ENCODE measurements at places on chromosomes 11 and 22. TPM values are rescaled to one million over a fixed set of nuclear protein-coding genes. Genes with fewer than 3 reads are reported as not detected.
A peak's percentile ranks its signal among the peaks of the same experiment; 100 is the strongest.

Gene OSM
- not detected for total RNA-seq

Gene FAM111B
- total RNA-seq, result not detected

Gene HSPB2
- total RNA-seq, result not detected

Gene TEX12
- total RNA-seq, result not detected

Gene OR52E8
- total RNA-seq, result not detected

Gene KDM4E
- not detected for total RNA-seq

Gene NRGN
- total RNA-seq, result 5.3 TPM

Gene SVIP
- total RNA-seq, result 6.1 TPM

DNA sequence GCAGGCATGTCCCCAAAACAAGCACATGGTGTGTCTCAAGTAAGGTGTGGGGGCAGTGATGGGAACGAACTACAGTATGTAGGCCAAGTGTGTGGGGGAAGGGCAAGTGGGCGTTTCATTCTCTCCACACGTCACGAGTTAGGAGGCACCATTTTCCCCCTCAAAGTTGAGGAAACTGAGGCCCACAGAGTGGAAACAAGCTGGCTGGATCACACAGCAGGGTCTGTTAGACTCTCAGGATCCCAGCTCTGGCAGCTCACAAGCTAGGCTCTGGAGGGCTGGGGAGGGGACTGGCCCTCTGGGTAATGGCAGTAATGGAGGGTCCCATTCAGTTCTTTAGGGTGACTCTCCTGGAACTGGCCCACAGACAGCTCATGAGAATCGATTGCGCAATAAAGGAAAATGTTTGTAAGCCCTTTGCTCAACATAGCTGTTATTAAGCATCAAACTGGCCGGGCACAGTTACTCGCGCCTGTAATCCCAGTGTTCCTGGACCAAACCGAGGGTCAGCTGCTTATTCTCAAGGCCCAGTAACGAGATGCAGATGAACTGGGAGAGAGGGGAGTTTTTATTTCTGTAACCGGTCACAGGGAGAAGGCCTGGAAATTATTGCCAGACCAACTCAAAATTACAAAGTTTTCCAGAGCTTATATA, 24.1 kb upstream of the TUB start:
- no peak overlapping the region for H3K27ac ChIP-seq
- H3K4me3 ChIP-seq, result no peak overlapping the region
- H3K36me3 ChIP-seq, result no peaks in the 10 kb centered on the region
- H3K27me3 ChIP-seq, result no peaks in the 10 kb centered on the region
- no peaks in the 10 kb centered on the region for H3K4me1 ChIP-seq

DNA sequence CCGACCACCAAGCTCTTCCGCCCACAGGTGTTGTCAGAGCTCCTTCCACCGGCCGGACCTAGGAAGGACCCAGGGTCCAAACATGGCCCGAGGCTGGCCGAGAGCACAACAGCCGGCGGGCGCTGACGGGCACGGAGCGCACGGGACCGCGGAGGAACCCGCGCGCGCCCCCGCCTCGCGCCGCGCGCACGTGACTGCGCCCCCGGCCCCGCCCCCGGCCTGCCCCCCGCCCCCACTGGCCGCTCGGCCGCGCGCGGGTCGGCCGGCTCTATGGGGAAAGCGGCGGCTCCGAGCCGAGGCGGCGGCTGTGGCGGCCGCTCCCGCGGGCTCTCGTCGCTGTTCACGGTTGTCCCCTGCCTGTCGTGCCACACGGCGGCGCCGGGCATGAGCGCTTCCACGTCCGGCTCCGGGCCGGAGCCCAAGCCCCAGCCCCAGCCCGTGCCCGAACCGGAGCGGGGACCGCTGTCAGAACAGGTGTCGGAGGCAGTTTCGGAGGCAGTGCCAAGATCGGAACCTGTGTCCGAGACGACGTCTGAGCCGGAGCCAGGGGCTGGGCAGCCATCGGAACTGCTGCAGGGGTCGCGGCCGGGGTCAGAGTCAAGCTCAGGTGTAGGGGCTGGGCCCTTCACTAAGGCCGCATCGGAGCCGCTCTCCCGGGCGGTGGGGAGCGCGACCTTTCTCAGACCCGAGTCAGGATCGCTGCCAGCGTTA, at the start of gene OSBP2:
Gene OSBP2, plus strand, starts transcription at position 235 of the 711 bp plus-strand sequence. Its CDS starts 36 bp downstream, at position 271.
- H3K4me3 ChIP-seq, result peak within 1 kb of the TSS; percentile 74
- H3K27me3 ChIP-seq, result no peaks in the 10 kb centered on the region
- H3K36me3 ChIP-seq, result no peaks in the 10 kb centered on the region
- peaks cover 8% of the 10 kb centered on the region for H3K4me1 ChIP-seq
- no peak within 1 kb of the TSS for H3K27ac ChIP-seq

- H3K36me3 ChIP-seq, result no peaks in the 10 kb centered on the region
- no peak overlapping the region for H3K27ac ChIP-seq
- H3K27me3 ChIP-seq, result no peaks in the 10 kb centered on the region
- H3K4me1 ChIP-seq, result no peaks in the 10 kb centered on the region
These were observed 3.9 kb upstream of the CDC42EP2 start for GRCh38 chr11:65310736-65311135.

- H3K27ac ChIP-seq, result no peak overlapping the region
- H3K36me3 ChIP-seq, result no peaks in the 10 kb centered on the region
- DNase-seq, result no peak
- no peaks in the 10 kb centered on the region for H3K4me1 ChIP-seq
These were observed 3.0 kb downstream of the SLC22A6 start for GRCh38 chr11:62981743-62982142.

GRCh38 chr11:36601155-36601554, 3.1 kb upstream of the RAG2 start:
- H3K36me3 ChIP-seq, result no peaks in the 10 kb centered on the region
- H3K4me1 ChIP-seq, result no peaks in the 10 kb centered on the region
- no peak overlapping the region for H3K27ac ChIP-seq
- no peak for DNase-seq
- no peaks in the 10 kb centered on the region for H3K27me3 ChIP-seq

DNA sequence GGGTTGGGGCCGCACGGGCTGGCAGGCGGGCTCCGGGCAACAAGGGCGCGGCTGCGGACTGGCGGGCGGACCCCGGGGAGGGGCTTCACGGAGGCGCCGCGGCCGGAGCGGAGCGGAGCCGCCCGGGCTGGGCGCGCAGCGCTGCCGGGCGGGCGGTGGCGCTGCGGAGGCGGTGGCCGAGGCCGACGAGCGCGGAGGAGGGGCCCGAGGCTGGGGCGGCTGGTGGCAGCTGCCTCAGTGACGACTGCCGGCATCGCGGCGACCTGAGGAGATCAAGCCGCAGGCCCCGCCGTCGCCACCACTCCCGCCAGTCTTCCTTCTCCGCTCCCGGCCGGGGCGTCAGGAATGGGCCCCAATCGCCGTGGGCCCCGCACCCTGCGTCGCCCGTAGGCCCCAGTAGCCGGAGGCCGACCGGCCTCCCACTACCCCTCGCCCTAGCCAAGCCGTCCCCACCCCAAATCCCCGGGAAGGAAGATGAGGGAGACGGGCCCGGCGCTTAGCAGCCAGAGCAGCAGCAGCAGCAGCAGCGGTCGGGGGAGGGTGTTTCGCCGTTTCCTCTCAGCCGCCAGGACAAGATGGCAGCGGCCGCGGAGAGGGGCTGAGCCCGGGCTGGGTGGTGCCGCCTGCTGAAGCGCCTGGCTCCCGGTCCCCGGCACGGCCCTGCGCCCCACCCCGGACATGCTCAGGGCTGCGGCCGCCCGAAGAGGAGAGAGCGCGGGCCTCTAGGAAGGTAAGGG, at the start of gene HIPK3:
Gene HIPK3, plus strand, starts transcription at position 222 of the 737 bp plus-strand sequence.
- no peaks in the 10 kb centered on the region for H3K4me1 ChIP-seq
- H3K36me3 ChIP-seq, result no peaks in the 10 kb centered on the region
- peak; percentile 92 for DNase-seq

DNA sequence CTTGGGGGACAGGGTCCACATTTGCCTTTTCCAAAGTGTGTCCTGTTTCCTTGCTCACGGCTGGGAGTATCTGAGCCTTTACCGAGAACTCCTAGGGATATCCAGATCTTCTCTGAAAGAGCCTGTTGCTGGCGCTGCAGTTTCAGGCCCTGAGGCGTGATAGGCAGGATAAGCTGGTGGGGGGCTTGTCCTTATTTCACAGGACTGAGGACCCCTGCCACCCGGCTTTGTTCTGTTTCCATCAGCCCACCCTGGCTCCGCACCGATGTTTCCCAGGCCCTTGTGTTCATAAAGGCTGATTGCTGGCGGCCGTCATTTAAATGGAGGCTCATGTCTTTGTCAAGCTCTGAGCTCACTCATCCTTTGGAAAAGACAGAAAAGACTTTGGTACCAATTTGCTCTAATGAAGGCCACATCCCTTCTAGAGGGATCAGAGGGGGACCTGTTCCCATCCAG, 9.4 kb upstream of the NPTXR start:
- H3K27me3 ChIP-seq, result no peaks in the 10 kb centered on the region
- no peak for DNase-seq
- H3K4me1 ChIP-seq, result no peaks in the 10 kb centered on the region
- no peak overlapping the region for H3K4me3 ChIP-seq
- no peaks in the 10 kb centered on the region for H3K36me3 ChIP-seq

GRCh38 chr22:44995715-44996114, 14.1 kb downstream of the PHF21B start:
- H3K4me3 ChIP-seq, result no peak overlapping the region
- no peaks in the 10 kb centered on the region for H3K4me1 ChIP-seq
- H3K36me3 ChIP-seq, result no peaks in the 10 kb centered on the region
- no peak overlapping the region for H3K27ac ChIP-seq

- no peak overlapping the region for H3K4me3 ChIP-seq
- H3K36me3 ChIP-seq, result no peaks in the 10 kb centered on the region
- no peak overlapping the region for H3K27ac ChIP-seq
These were observed 417.3 kb downstream of the SHANK2 start for GRCh38 chr11:70834984-70835560.

DNA sequence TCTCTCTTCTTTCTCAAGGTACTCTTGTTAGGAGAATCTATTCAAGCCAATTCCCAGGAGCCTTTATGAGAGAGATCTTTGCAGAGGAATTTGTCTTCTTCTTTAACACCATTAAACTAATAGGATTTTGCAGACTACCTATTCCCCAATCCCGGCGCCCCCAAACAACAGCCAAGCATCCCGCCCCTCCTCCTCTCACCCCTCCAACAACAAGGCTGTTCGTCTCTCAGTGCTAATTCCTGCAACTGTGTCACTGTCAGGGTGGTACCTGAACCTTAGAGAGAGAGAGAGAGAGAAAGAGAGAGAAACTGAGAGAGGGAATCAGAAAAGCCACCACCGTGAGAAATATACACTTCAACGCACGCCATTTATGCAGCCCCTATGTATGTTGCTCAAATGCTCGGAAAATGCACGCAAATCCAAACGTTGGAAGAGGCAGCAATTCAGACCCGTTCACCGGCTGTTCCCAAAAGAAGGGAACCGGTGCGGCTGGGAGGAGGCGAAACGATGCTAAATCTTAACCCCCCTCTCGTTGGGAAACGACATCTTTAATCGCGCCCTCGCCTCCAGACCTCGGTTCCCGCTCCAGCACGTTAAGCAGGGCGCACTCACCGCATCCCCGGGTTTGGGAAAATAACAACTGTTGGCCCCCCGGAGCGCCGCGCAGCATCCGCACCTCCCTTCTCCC, 961 bp downstream of the KCNA4 start:
- no peak overlapping the region for H3K27ac ChIP-seq
- peak overlapping the region; percentile 1 for H3K4me3 ChIP-seq
- no peaks in the 10 kb centered on the region for H3K4me1 ChIP-seq
- H3K36me3 ChIP-seq, result no peaks in the 10 kb centered on the region
- H3K27me3 ChIP-seq, result no peaks in the 10 kb centered on the region

- no peaks in the 10 kb centered on the region for H3K36me3 ChIP-seq
- no peak for DNase-seq
- H3K4me3 ChIP-seq, result no peak overlapping the region
These were observed 37.0 kb downstream of the MMP7 start for GRCh38 chr11:102493524-102493923.

DNA sequence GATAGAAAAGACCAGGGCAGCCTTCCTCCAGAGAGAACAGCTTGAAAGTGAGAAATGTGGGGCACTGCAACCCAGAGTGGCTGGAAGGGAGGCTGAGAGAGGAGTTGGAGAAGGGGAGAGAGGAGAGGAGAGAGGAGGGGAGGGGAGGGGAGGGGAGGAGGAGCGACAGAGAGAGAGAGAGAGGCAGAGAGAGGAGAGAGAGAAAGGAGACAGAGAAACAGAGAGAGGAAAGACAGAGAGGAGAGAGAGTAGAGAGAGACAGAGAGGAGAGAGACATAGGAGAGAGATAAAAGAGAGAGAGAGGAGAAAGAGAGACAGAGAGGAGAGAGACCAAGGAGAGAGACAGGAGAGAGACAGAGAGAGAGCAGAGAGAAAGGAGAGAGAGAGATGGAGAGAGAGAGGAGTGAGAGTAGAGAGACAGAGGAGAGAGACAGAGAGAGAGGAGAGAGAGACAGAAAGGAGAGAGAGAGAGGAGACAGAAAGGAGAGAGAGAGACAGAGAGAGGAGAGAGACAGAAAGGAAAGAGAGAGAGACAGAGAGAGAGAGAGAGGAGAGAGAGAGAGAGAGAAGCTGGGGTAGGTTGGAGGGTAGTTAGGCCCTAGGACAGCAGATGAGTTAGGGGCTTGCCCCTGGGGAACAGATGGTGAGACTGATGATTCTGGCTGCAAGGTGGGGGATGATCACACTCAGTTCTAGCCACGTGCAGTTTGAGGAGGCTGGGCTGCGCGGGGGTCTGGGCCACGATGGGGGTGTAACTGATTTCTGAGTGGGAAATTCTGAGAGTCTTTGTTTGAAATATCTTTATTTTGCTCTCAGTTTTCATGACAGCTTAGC, 8.5 kb upstream of the SCYL1 start:
- H3K27me3 ChIP-seq, result no peaks in the 10 kb centered on the region
- no peak for DNase-seq
- no peak overlapping the region for H3K27ac ChIP-seq
- H3K4me3 ChIP-seq, result no peak overlapping the region
- no peaks in the 10 kb centered on the region for H3K4me1 ChIP-seq

GRCh38 chr22:18055619-18056160, 22.1 kb upstream of the PEX26 start:
- H3K4me1 ChIP-seq, result peaks cover 17% of the 10 kb centered on the region
- DNase-seq, result no peak
- no peak overlapping the region for H3K4me3 ChIP-seq
- peak overlapping the region; percentile 85 for H3K27ac ChIP-seq

- peak overlapping the region; percentile 90 for H3K27ac ChIP-seq
- peaks cover 23% of the 10 kb centered on the region for H3K4me1 ChIP-seq
- peak; percentile 86 for DNase-seq
- H3K4me3 ChIP-seq, result peak overlapping the region; percentile 67
These were observed 935 bp upstream of the RCOR2 start for GRCh38 chr11:63917692-63918506.

- H3K4me3 ChIP-seq, result no peak overlapping the region
- H3K27ac ChIP-seq, result no peak overlapping the region
- no peak for DNase-seq
- H3K4me1 ChIP-seq, result no peaks in the 10 kb centered on the region
These were observed 53.8 kb downstream of the PAX6 start for GRCh38 chr11:31757260-31757835.
